Activated CD8-positive, alpha-beta T cell treated with anti-CD3 and anti-CD28 coated beads for 36 hours (primary cell): ENCODE measurements at places on chromosomes 5 and 9. TPM values are rescaled to one million over a fixed set of nuclear protein-coding genes. Genes with fewer than 3 reads are reported as not detected.
A peak's percentile ranks its signal among the peaks of the same experiment; 100 is the strongest.

DNA sequence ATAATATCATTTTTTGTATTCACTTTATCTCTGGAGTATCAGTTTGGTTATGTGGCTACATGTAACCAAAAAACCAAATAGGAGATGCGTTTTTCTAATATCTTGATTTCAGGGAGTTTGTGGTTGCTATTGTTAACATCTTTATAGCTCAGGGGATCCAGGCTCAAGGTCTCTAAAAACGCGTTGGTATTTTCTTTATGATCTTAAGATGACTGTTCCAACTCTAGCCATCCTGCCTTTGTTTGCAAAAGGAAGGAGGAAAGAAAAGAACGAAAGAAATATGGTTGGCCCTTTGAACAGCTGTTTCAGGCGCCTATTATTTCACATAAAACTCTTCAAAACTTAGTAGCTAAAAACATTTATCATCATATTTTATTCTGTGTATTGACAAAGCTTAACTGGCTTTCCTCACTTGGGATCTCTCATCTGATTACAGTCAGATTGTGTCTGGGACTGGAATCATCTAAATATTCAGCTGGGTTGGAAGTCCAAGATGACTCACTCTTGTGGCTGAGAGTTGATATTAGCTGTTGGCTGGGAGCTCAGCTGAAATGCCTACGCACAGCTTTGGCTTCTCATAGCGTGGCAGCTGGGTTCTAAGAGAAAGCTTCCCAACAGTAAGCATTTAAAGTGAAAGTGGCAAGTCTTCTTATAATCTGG, 60.1 kb downstream of the FAM174A start:
- DNase-seq: no peak

- DNase-seq: peak; percentile 65
Measured at GRCh38 chr5:133610489-133611356, 1.6 kb downstream of the FSTL4 start.

GRCh38 chr9:95670122-95670521, 153.4 kb upstream of the PTCH1 start:
- no peak for DNase-seq

GRCh38 chr5:91885291-91886265, 502.5 kb upstream of the ARRDC3 start:
- no peak for DNase-seq

PRDM9 gene
- not detected for total RNA-seq
